ENCODE measurements at places on chromosomes 3 and 15. TPM values are rescaled to one million over a fixed set of nuclear protein-coding genes. Genes with fewer than 3 reads are reported as not detected.

GRCh38 chr3:131786386-131786785, 248.4 kb downstream of the CPNE4 start:
- H3K4me3 ChIP-seq = no peak overlapping the region
- DNase-seq = no peak
- H3K27ac ChIP-seq = no peak overlapping the region
- H3K27me3 ChIP-seq = peaks cover 2% of the 10 kb centered on the region
- H3K36me3 ChIP-seq = no peaks in the 10 kb centered on the region
- H3K4me1 ChIP-seq = no peaks in the 10 kb centered on the region

- H3K36me3 ChIP-seq = peaks cover 12% of the 10 kb centered on the region
- H3K4me1 ChIP-seq = no peaks in the 10 kb centered on the region
- DNase-seq = no peak
- H3K27ac ChIP-seq = peak overlapping the region; percentile 13
These were observed 53.1 kb downstream of the SLC4A7 start for GRCh38 chr3:27431116-27431515.

GRCh38 chr3:71069797-71070196, 513.7 kb downstream of the FOXP1 start:
- H3K36me3 ChIP-seq = peaks cover 4% of the 10 kb centered on the region
- peak; percentile 69 for DNase-seq
- H3K27me3 ChIP-seq = peaks cover 2% of the 10 kb centered on the region
- H3K4me3 ChIP-seq = no peak overlapping the region
- peaks cover 48% of the 10 kb centered on the region for H3K4me1 ChIP-seq
- H3K27ac ChIP-seq = no peak overlapping the region

DNA sequence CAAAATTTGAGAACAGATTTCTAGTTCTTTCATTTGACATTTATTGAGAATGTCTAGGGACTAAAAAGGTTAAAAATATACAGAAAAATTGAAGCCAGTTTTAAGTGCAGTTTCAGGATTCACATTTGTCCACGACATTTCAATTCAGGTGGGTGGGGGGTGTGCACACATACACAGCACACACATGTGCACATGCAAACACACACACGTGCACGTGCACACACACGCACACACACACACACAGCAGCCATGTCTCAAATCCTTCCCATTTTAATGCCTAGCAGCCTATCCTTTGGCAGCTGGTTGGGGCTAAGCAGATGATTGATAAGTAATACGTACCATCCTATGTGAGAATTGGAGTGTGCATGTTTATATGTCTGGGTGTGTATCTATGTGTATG, 238.3 kb upstream of the TRIM42 start:
- no peak overlapping the region for H3K4me3 ChIP-seq
- H3K36me3 ChIP-seq = no peaks in the 10 kb centered on the region
- H3K27me3 ChIP-seq = no peaks in the 10 kb centered on the region
- H3K27ac ChIP-seq = no peak overlapping the region

GRCh38 chr15:45112591-45113379, 1.2 kb downstream of the DUOX2 start:
- peaks cover 51% of the 10 kb centered on the region for H3K27me3 ChIP-seq
- H3K36me3 ChIP-seq = peaks cover 3% of the 10 kb centered on the region
- H3K4me1 ChIP-seq = peaks cover 19% of the 10 kb centered on the region
- no peak overlapping the region for H3K27ac ChIP-seq

Gene RUVBL1
- total RNA-seq = 30.3 TPM
